T-cell (primary cell): ENCODE measurements at places on chromosomes 6 and 20.

DNA sequence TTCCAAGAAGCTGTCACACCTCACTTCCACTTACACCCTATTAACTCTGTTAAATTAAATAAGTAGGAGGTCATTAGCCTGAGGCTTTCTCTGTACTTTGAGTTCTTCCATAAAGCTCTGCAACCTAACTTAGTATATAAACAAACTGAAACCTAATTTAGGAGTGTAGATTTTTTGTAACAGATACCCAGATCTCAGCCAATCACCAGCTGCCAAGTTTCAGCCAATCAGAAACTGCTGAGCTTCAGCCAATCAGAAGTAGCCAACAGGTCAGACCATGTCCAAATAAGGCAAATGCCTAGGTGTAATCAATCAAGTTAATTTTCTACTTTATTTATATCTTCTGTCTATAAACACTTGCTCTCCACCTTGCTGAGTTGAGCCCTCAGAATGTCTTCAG is 142.7 kb upstream of the SULF2 start:
- DNase-seq = no peak

- no peak for DNase-seq
These were observed 9.1 kb downstream of the C6orf52 start for GRCh38 chr6:10685092-10685915.

- DNase-seq = no peak
These were observed 133.5 kb downstream of the TBC1D7 start for GRCh38 chr6:13194852-13195251.

DNA sequence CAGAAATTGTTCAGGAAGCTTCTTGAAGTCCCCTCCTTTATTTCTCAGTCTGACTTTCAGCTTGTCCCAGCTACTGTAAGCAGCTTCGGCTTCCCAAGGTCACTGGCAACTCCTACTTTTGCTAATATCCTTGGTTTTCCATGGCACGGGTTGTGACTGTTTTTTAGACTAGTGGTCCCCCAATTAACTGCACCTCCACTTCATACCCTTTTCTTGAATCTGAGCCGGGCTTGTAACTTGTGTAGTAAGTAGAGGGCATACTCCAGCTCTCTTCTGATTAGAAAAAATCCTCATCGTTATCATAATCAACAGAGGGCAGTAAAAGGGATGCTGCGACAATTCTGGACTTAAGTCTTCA is 162.3 kb upstream of the TNFAIP3 start:
- DNase-seq = no peak

DNA sequence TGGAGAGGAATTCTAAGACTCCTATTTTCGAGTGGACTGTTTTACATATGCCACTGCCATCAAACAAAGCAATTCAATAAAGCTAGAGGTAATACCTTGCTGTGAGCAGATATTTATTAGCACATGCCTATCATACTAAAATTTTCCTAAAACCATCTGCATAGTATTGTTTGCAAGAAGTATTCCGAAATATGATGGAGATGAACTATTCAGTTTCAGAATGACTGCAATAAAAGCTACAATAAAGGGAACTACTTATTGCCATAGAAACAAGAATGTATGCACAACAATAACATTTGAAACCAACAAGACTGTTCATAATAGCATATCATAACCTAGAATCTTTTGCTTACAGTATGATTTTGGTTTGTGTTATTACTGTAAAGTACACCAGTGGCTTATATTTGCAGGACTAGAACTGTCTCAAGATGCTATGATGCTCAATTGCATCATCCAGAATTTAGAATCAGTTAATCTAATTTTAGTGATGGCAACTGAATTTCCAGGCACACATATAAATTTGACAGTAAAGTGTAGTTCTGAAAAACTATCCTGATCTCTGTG is 144.3 kb downstream of the GRIK2 start:
- no peak for DNase-seq

DNA sequence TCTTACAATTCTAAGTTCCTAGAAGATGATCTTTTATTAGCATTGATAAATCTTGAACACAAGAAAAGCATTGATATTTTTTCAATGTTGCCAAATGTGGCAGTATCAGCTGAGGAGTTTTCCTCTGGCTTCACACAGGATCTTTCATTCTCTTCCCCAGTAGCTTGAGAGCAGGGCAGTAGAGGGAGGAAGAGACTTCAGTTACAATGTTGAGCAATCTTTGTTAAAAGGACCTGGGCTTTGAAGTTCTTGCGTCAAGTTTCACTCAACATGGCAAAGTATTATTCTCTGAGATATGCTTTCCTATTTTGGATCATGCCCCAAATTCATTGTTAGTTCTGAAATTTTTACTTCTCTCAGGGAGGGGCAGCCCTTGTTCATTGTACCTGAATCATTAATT is 238.0 kb downstream of the COL12A1 start:
- no peak for DNase-seq

GRCh38 chr6:128395596-128395995 is 124.8 kb downstream of the PTPRK start:
- DNase-seq = no peak

DNA sequence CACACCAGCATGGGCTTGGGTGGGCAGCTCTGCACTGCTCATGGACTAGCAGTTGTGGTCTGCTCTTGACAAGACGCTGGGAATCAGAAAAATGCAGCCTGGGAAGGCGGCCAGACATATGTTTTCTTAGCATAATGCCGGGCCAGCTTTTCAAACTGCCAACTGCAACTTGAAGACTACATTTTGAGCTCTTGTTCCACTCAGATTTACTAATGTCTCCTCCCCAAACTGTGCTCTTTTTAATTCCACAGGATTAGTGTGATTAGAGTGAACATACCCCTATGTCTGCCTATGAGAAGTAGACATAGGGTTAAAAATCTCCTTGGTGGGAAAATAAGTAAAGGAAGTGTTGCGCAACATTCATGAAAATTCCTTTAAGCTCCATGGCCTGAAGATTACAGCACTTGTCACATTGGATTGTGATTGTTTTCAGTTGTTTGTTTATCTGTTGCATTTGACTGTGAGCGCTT is 5.3 kb upstream of the FNDC1 start:
- DNase-seq = no peak

DNA sequence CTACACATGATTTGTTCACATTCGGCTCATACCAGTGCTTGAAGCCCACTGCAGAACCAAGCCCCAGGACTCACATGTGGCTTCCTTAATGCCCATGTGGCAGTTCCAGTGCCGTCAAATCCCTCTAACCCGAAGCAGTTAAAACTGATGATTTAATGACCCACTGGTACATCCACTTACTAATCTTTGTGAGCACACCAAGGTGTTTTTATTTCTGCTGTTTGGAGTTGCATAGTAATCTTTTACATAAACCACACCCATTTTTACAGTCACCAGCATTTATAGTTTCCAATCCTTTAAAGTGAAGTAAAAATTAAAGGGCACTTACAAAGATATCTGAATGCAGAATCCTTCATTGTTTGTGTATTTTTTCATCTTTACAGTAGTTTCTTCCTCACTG is 232.0 kb downstream of the ANKRD60 start:
- no peak for DNase-seq

GRCh38 chr6:9517806-9518205 is 897.1 kb downstream of the TFAP2A start:
- no peak for DNase-seq

- no peak for DNase-seq
These were observed 12.3 kb downstream of the EFCAB8 start for GRCh38 chr20:32870985-32871384.

DNA sequence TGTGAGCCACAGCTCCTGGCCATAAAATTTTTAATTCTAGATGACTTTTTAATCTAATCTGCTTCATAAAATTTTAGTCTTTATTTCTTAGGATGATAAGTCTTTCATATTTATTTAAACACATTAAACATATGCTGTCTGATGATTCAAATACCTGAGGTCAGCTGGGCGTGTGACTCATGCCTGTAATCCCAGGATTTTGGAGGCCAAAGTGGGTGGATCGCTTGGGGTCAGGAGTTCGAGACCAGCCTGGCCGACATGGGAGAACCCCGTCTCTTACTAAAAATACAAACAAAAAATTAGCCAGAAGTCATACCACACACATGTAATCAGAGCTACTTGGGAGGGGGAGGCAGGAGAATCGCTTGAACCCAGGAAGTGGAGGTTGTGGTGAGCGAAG is 53.1 kb downstream of the RBM24 start:
- no peak for DNase-seq

DNA sequence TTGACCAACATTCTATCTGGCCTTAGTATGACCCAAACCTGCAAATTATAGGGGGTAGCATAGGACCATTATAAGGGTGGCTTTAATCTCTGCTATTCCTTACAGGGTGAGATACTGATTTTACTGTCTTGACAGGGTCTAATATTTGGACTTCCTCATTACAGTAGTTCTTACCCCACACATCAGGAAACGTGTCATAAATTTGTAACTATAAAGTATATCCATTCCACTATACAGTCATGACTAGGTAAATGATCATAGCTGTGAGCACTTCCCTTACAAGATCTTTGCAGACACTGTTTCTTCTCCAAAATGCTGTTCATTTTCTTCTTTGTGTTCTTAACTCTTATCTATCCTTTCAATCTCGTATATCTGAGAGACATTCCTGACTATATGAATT is 518.7 kb upstream of the RNF217 start:
- no peak for DNase-seq

- DNase-seq = no peak
These were observed 524.6 kb upstream of the JARID2 start for GRCh38 chr6:14721103-14721758.

DNA sequence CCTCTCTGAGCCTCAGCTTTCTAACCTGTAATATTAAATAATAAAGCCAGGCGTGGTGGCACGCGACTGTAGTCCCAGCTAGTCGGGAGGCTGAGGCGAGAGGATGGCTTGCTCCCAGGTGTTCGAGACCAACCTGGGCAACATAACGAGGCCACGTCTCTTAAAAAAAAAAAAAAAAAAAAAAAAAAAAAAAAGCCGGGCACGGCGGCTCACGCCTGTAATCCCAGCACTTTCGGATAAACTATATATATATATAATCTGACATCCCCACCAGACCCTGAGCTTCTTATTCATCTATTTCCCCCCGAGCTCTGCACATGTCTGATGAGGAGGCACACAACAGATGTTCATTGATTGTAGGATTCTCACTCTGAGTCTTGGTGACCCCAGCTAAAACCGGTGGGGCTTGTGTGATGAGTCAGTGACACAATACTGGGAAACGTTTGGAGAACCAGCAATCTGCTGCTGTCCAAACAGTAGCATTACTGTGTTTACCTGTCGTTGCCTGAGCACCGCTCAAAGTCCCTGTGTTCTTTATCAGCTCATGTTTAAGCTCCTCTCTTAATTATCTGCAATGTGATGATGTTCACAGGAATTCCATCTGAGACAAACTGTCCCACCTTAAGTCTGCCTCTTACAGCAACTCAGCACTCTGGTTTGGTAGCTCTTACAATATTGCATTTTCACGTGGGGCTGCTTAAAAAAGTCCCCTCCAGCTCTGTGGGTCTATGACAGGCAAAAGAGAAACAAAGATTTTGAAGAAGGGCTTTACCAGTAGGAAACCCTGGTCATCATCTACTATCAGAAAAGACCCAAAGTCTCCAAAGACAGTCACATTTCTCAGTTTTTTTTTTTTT is 1.0 kb upstream of the SPATA2 start:
- no peak for DNase-seq

GRCh38 chr20:49813305-49813974 is 812 bp downstream of the SLC9A8 start:
- DNase-seq = no peak

DNA sequence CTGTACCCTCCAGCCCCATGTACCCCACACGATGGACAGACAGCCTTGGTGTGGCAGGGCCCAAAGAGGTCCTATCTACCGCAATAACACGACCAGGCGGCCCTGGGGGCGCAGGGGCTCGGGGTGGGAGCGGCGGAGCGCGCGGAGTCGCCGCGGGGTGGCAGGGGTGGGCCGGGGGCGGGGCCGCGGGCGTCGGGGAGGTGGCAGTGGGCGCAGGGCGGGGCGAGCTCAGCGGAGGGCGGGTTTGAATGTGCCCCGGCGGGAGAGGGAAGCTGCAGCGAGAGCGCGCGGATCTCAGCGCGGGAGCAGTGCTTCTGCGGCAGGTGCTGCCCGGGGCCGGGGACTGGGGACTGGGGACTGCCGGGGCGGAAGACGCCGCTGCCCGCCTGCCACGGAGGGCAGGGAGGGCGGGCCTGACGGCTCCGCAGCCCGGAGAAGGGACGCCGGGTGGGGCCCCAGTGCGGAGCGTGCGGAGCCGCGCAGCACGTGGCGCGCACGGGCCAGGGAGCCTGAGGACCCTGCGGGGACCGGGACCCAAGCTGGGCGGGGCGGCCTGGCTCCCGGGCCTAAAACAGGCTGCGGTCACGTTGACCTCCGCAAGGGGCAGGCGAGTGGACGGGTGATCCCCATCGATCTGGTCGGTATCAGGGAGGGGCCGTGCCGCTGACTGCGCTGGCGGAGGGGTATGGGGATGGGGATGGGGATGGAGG is at the start of gene SLC29A1:
TSS of gene SLC29A1 (plus strand) at position 277 of the 710 bp plus-strand sequence. CDS start 3,719 bp downstream, outside the sequence.
- peak; percentile 81 for DNase-seq

DNA sequence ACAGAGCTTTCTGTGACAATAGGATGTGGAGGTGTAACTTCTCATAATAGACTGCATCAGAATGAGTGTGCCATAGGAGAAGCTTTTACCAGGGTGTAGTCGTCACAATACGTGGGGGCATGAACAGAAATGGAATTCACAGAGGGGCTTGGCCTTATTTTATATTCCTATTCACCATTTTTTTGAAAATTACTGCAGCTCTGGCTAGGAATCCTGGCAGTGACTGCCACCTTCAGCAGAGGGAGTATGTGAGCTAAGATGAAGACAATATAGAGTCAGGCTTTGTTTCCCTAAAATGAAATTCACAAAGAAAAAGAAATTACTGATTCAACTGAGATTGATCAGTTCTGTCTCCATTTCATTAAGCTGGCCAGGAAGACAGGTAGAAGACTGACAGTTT is 13.9 kb downstream of the TOMM6 start:
- no peak for DNase-seq

- DNase-seq = no peak
These were observed 25.8 kb downstream of the CDKAL1 start for GRCh38 chr6:20559924-20560551.

GRCh38 chr6:5403076-5403475 is 141.8 kb downstream of the FARS2 start:
- no peak for DNase-seq

DNA sequence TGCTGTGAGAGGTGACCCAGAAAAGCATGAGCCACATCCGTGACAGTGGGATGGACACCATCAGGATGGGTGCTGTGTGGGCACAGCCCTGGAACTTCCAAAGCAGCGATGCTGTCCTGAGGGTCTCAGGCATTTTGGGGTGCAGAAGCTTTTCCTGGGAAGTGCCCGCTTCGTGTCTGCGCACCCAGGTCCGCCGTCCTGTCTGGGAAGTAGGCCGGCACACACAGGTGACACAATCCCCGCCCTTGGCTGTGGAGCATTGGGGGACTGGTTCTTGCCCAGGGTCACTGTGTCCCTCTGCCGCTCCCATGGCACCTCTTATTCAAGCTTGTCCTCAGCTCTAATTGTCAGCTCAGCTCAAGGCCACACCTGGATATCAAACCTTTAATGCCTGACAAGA is 112.6 kb downstream of the ZDHHC14 start:
- DNase-seq = no peak

- no peak for DNase-seq
These were observed 979.8 kb upstream of the MANEA start for GRCh38 chr6:94597487-94597886.
